ENCODE measurements at places on chromosomes 3 and 15.

DNA sequence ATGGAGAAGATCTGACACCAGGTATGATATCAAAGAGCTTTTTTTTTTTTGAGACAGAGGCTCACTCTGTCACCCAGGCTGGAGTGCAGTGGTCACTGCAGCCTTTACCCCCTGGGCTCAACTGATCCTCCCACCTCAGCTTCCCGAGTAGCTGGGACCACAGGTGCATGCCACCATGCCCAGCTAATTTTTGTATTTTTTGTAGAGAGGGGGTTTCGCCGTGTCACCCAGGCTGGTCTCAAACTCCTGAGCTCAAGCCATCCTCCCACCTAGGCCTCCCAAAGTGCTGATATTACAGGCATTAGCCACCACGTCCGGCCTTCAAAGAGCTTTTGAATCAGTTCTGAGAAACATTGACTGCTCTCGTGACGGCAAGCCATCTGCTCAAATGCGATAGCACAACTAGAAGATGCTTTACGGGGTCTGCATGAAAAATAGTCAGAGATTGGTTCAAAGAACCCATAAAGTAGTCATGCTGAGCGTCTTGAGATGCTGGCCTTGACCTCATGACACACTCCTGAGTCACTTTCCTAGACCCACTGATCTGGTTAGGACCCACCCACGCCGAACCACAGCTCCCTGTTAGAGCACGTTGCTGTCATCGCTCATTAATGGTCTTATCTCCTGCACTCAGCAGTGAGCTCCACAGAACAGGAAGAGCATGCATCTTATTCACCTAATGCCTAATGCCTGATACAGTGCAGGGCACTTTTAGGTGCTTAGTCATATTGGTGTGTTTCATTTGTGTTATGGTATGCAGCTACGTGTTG is 57.0 kb upstream of the NR2F2 start:
- DNase-seq, result no peak

DNA sequence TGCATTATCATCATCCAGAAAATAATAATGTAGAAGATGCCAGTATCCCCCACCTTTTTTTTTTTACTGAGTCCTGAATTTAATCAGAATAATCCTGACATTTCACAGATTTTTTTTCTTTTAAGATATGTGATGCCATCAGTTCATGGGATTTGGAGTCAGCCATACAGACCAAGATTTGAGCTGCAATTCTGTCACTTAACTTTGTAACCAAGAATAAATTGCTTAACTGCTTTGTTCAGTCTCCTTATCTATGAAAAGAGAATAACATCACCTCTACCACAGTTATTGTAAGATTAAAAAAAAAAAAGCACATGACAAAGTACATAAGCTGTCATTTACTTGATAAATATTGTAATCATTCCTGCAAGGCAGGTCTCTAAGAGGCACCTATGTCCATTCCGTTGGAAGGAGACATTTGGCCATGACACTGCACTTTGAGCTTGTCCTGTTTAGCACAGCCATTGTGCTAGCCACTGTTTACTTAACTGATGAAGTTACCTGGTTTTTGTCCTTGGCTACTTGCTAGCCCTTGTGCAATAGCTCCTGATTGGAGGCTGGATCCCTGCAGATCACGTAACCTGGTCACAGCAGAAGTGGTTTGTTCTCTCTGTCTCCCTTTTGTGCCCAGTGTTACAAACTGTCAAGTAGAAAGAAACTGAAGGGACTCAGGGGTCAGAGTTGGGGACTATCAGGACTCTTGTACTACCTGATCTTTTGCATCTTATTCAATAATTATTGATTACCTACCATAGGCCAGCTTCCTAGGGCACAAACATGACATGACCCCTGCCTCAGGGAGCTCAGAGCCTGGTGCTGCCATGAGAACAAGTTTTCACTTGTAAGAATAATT is 306.0 kb downstream of the WDR72 start:
- DNase-seq, result no peak

- DNase-seq, result no peak
Measured at GRCh38 chr15:29900237-29901189, 78.2 kb upstream of the TJP1 start.

DNA sequence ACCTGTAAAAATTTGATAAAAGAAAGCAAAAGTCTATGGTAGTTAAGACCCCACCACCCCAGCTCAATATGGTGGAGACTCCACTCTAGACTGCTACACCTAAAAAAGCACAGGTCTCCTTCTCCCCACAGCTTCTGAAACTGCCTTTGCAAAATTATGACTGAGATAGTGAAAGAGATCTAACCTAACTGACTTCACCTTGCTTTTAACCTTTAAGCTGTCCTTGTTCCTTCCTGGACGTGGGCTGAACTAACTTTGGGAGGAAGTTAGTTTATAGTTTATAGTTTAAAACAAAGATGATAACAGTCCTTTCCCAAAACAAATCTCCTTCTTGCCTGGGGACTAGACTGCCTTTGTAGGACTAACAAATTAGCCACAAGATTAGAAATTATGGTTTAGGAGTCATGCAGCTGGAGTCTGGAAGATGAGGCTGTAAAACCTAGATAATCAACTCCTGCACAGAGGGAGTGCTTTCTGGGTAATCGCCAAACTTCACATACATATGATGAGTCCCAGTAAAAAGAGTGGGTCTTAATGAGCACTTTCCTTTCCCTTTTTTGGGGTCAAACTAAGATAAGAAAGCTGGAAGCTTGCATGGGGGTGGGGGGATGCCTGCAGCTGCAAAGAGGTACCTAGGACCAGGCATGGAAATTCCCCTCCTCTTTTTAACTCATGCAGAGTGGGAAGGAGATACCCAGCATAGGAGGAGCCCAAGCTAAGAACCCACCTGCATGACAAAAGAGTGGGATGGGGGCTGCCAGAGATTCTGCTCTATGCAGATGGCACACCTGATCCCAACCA is 17.5 kb downstream of the CCR8 start:
- no peak for DNase-seq

- DNase-seq, result no peak
Measured at GRCh38 chr3:19885468-19885867, 48.5 kb downstream of the EFHB start.

DNA sequence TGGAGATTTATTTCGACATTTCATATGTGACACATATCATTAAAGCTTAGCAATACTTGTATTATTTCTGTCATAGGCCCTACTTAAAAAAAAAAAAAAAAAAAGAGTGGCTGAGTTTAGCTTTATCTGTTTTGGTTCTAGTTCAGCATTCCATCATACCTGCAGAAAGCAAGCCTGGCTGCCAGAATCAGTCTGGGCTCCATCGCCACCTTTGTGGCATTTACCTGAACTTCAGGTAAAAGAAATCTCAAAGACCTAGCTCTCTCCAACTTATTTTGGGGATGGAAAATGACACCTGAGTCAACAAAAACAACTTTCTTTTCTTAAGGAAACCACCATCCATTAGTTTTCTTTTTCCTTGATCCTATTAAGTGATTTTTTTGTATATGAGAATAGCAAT is 82.1 kb downstream of the NEK10 start:
- no peak for DNase-seq

GRCh38 chr15:91049378-91050127 is 27.2 kb upstream of the VPS33B start:
- DNase-seq, result peak; percentile 36

DNA sequence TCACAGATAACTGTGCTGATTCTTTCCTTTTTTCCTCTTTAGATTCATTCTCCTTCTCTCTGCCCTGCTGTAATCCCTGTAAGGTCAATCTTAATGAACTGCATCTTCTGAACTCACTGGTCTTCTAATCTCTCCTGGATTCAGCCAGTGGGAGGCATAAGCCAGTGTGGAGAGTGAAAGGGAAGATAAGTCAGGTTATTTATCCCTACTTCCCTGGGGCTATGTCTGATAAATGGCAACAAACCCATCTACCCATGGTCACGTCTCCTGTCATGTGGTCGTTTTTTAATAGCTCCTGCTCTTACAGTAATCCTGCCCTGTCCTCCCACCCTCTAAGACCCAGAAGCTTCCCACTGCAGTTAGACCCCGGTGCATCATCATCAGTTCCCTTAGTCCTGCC is 199.6 kb upstream of the NAALADL2 start:
- DNase-seq, result no peak

- DNase-seq, result no peak
Measured at GRCh38 chr3:94159062-94159828, 96.4 kb downstream of the NSUN3 start.

DNA sequence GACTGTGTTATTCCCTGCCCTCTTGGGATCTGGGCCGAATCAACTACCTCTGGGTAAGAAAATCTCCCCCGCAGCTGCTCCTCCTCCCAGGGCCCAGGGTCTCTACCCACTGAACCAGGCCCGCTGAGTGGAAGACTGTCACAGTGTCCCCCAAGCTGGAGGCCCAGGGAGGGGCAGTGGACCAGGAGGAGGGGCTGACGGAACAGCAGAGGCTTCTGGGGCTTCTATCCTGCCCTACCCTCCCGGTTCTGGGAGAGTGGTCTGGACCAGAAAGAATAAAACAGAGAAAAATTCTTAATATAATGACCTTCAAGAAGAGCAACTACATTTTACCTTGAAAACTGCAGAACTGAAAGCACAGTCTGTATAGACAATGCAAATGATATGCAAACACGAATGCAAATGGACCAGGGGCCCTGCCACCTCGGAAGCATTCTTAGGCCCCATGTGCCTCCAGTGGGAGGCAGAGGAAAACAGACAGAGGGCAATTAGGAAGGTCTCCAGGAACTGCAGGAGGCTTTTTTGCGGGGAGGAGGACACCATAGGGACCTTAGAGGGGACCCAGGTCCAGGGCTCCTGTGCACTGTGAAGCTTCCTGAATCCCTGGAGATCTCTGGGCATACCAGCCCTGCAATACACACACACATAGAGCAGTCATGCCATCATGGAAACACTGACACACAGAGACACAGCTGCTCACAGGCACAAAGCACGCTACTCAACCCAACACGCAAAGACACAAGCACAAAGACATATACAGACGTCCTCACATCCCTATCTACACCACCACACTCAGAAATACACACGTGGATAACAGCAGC is 12.3 kb downstream of the MEGF11 start:
- DNase-seq, result no peak

- DNase-seq, result no peak
Measured at GRCh38 chr3:359672-360071, 163.1 kb downstream of the CHL1 start.

DNA sequence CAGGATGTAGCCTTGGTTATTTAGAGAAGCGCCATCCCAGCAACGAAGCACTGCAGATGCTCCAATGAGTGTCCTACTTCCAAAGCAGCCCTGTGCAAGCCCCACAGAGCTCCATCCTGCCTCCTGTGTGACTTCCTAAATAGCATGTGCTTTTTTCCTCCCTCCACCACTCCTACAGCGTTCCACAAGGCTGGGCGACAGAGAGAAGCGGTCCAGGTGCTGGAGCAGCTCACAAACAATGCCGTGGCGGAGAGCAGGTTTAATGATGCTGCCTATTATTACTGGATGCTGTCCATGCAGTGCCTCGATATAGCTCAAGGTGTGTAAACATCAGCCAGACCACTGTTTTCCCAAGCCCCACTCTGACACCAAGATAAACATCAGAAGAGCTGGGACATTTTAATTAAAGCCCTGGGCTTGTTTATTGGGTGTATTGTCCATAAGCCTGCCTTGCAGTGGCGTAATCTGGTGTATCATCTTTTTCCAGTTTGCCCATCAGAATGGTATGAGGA is 22.2 kb upstream of the RHO start:
- no peak for DNase-seq

DNA sequence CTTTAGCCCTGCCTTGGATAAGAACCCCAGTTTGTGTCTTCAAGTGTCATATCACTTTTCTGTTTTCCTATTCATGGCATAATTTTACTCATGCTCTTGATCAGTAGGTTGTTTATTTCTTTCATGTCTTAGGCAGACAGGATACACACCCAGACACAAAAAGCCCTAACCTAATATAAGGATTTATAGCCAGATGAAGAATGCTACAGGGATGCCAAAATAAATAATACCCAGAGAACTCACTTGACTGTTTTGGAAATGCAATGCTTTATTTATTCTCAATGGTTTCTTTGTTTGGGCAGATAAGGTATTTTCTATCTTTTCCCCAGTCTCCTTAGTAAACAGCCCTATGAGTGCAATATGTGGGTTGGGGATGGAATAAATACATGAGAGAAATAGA is 424.0 kb upstream of the PDZRN3 start:
- DNase-seq, result no peak

DNA sequence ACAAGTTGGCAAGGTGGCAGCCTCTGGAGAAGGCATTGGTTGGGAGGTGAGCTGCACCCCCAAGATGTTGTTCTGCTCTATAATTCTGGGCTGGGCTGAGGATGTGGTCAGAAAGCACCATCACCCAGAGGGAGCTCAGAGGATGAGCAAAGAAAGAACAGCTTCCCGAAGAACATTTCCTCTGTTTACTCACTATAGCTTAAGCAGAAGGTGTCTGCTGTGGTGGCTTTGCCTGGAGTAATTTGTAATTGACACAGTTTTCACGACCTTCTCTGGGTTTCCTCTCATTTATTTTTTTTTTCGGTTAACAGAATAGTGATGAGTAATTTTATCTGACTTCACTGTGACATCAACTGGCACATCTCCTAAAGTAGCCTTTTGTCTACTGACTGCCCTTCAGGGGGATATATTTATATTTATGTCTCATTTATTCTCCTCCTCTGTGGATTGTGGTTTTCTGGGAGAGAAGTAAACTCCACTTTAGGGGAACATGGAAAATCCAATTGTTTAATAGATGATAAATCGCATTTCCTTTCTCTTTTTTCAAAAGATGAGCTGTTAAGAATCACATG is 49.5 kb upstream of the ABHD17C start:
- no peak for DNase-seq

DNA sequence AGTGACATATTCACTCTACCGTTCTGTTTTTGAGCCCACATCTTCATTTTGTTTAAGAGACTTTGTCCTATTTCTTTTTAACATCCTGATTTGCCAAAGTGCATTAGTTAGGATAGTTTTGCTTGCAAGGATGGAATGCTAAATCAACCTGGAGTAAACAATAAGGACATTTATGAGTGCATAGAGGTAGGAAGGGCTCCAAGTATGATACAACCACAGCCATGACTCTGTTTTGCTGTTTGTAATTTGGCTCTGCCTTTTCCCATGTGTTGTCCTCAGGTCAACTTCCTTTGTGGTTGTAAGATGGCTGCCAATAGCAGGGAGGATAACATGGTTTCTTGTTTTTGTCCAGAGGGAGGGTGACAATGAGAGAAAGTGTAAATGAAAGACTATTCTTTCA is 66.4 kb upstream of the GOLIM4 start:
- no peak for DNase-seq

- DNase-seq, result no peak
Measured at GRCh38 chr3:37770938-37771918, 90.5 kb upstream of the CTDSPL start.

All from activated effector memory CD4-positive, alpha-beta T cell treated with Interleukin-2 at 50 U/mL for 16 hours (primary cell).